Gastrocnemius medialis (tissue), 4 donors: ENCODE measurements at places on chromosomes 6 and 20. TPM values are rescaled to one million over a fixed set of nuclear protein-coding genes. Genes with fewer than 3 reads are reported as not detected.

OOEP gene
- not detected for total RNA-seq

- no peaks in the 10 kb centered on the region for H3K27me3 ChIP-seq
- H3K4me1 ChIP-seq: no peaks in the 10 kb centered on the region
- no peak for DNase-seq
- H3K27ac ChIP-seq: no peak overlapping the region
- no peak overlapping the region for H3K4me3 ChIP-seq
- no peaks in the 10 kb centered on the region for H3K36me3 ChIP-seq
Observed at GRCh38 chr6:11163932-11164331, 52.4 kb upstream of the ERVFRD-1 start.

DNA sequence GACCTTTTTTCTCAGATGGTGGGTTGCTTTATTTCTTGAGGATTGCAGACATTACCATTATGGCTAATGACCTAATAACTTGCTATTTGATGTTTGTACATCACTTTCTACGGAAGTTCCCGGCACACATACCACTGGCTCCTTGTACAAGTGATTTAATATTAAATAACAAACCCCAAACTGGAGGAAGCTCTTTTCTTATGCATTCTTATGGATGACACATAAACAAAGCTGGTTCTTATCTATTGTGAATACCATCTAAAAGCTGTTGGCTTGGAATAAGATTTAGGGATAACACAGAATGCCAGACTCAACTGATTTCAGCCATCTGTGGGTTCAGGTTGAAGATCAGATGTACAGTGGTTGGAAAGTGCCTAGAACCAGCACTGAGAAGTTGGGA lies 272.6 kb downstream of the TSHZ2 start:
- H3K27me3 ChIP-seq: no peaks in the 10 kb centered on the region
- no peaks in the 10 kb centered on the region for H3K36me3 ChIP-seq
- H3K27ac ChIP-seq: no peak overlapping the region
- no peak overlapping the region for H3K4me3 ChIP-seq

ME1 gene
- 15.6 TPM for total RNA-seq

GRCh38 chr6:133683308-133683580 lies 205.7 kb upstream of the TCF21 start:
- H3K36me3 ChIP-seq: no peaks in the 10 kb centered on the region
- peaks cover 10% of the 10 kb centered on the region for H3K4me1 ChIP-seq
- H3K4me3 ChIP-seq: no peak overlapping the region
- H3K27me3 ChIP-seq: no peaks in the 10 kb centered on the region
- H3K27ac ChIP-seq: no peak overlapping the region

DNA sequence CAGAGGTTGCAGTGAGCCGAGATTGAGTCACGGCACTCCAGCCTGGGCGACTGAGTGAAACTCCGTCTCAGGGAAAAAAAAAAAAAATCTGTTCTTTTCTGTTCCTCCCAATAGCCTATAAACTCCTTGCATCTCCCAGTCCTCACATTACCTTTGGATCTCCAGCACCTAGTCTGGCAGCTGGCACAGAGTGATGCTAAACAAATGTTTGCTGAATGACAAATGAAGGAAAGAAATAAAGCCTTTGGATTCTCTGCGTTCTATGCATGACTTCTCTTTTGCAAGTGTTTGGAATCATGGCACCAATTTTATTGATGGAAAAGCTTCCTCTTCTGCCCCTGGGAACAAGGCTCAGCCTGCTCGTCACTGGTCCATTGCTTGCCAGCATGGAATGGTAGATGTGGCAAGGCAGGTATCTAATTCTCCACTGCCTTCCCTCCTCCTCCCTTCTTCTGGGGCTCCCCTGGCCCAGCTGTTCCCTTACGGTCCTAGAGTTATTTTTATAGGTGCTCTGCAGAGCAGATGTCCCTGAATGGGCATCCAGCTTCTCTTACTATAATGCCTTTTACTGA lies 53.6 kb upstream of the FYN start:
- no peaks in the 10 kb centered on the region for H3K4me1 ChIP-seq
- H3K27me3 ChIP-seq: no peaks in the 10 kb centered on the region
- H3K36me3 ChIP-seq: no peaks in the 10 kb centered on the region
- H3K27ac ChIP-seq: no peak overlapping the region
- DNase-seq: no peak
- no peak overlapping the region for H3K4me3 ChIP-seq

DNA sequence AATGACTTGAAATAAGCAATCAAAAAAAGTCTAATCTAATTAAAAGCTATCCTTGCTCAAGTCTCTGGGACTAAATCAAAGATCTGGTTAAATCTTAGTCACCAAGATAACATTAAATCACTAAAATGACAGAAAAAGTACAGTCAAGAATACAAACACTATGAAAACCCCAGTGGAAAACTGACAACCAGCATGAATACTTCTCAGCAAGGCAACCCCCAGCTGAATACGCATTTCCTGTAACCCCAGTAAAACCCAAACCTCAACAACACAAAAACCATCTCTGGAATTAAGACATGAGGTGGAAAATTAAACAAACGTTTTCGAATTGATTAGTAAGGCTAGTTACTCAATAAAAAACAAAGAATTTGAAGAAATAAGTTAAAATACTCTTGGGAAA lies 23.7 kb upstream of the ZC3H12D start:
- no peak for DNase-seq
- no peak overlapping the region for H3K4me3 ChIP-seq
- H3K27me3 ChIP-seq: no peaks in the 10 kb centered on the region

DNA sequence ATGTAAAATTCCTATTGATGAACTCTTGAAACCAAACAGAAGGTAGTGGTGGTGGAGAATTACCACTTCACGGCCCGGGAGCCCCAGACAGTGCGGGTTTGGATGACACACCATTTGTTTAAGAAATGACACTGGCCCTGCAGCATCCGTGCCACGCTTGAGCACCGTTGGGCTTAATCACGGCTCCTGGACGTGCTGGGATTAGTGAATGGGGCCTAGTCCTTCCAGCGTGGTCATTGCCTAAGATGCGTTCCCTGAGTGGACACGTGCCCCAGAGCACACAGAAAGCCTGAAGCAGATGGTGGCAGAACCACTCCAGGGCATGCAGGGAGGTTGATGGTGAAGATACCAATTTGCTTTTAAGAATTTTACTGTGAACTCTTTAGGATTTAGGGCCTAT lies 14.5 kb downstream of the STX16 start:
- H3K27ac ChIP-seq: peak overlapping the region; percentile 48
- no peaks in the 10 kb centered on the region for H3K36me3 ChIP-seq
- H3K4me1 ChIP-seq: peaks cover 17% of the 10 kb centered on the region
- H3K27me3 ChIP-seq: no peaks in the 10 kb centered on the region

GRCh38 chr6:39344821-39345280 lies 22.3 kb upstream of the KCNK16 start:
- no peak overlapping the region for H3K27ac ChIP-seq
- H3K4me3 ChIP-seq: no peak overlapping the region
- H3K36me3 ChIP-seq: no peaks in the 10 kb centered on the region
- no peaks in the 10 kb centered on the region for H3K4me1 ChIP-seq

HLA-DQB2 gene
- 0.78 TPM for total RNA-seq

LTB gene
- total RNA-seq: not detected

DNA sequence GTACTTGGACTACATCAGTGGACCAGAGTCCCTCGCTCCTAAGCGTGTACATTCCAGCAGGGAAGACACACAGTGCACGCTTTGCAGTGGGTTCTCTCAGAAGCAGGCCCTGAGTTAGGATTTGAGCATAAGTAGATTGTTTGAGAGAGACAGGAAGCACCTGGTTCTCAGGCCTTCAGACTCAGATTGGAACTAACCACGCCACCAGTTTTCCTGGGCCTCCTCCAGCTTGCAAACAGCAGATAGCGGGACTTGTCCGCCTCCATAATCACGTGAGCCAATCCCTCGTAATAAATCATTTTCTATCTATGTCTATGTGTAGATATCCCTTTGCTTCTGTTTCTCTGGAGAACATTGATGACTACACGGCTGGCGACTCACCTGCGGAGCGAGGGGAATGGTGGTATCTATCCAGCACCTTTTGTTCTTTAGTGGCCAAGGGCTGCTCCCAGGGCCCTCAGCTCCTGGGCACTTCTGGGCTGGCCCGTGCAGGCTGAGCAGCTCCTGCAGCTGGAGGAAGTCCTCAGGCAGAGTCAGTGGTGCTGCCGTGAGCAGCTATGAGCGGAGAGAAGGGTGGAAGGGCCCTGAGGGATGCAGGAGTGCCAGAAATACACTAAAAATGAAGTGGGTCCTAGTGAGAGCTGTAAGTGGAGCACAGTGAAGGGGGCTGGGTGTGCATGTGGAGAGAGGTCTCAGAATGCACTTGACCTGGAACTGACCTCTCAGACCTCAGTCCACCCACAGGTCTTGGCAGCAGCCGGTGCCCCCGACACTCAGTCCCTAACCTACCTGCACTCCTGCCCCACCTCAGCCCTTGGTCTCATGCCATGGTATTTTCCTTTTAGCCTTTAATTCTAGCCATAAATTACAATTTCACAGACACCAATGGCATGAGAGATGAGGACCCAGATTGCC lies 76.9 kb downstream of the STK35 start:
- no peaks in the 10 kb centered on the region for H3K36me3 ChIP-seq
- H3K4me1 ChIP-seq: no peaks in the 10 kb centered on the region
- no peak for DNase-seq
- no peak overlapping the region for H3K27ac ChIP-seq

DNA sequence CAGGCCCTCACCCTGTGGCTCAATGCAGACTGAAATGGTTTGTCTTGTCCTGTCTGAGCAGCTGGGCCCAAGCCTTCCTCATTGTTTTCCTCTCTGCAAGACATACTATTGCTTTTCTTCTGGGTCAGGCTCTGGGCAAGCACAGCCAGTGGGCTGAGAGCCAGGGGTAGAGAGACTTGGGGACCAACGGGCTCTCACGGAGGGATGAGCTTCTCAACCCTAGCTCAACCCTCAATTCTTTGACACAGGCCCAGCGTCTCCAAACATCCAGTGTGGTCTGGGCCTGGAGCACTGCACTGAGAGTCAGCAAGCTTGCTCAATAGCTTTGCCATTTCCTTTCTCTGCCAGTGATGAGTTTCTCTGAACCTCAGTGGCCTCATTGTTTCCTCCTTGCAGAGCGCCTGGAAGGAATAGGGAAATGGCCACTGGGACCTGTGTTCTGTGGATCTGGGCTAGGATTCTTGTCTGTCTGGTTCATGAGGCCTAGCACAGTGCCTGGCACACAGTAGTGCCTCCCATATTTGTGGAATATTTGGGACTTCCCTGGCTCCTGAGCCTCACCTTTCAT lies 9.3 kb downstream of the ANGPT4 start:
- H3K4me3 ChIP-seq: no peak overlapping the region
- H3K4me1 ChIP-seq: no peaks in the 10 kb centered on the region
- H3K27ac ChIP-seq: no peak overlapping the region

GRCh38 chr20:46543959-46544358 lies 6.5 kb downstream of the OCSTAMP start:
- no peaks in the 10 kb centered on the region for H3K4me1 ChIP-seq
- H3K27me3 ChIP-seq: no peaks in the 10 kb centered on the region
- no peak overlapping the region for H3K27ac ChIP-seq
- no peaks in the 10 kb centered on the region for H3K36me3 ChIP-seq
- no peak for DNase-seq

RIMS1 gene
- 1.4 TPM for total RNA-seq

DNA sequence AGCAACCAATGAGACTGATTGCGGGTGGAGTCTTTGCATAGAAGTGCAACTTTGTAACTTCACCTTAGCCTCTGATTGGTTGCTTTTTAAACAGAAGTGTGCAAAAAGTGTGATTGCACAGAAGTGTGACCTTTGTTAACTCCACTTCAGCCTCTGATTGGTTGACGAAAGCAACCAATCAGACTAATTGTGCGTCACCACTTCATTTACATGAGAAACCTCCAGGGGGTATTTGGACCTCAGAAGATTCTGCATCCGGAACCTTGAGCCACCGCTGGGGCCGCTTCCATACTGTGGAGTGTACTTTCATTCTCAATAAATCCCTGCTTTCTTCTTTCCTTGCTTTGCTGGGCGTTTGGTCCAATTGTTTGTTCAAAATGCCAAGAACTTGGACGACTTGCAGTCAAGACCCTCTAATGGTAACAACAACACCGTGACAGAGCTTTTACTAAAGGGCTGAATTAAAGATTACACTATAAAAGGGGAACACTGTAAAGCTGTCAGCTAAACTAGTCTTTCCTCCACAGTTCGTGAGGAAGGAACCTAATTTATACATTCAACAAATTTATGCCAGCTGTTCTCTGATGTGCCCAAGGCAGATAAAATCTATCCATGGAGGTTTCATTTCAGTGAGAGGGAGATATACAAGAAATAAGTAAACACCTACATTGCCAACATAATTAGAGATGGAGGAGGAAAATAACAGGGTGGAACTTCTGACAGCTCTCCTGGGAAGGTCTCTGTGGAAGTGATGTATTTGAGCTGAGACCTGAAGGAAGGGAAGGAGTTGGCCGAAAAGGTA lies 1.4 kb upstream of the HECA start:
- H3K27me3 ChIP-seq: no peaks in the 10 kb centered on the region
- H3K4me1 ChIP-seq: peaks cover 22% of the 10 kb centered on the region
- H3K27ac ChIP-seq: peak overlapping the region; percentile 93
- H3K4me3 ChIP-seq: peak overlapping the region; percentile 24

DNA sequence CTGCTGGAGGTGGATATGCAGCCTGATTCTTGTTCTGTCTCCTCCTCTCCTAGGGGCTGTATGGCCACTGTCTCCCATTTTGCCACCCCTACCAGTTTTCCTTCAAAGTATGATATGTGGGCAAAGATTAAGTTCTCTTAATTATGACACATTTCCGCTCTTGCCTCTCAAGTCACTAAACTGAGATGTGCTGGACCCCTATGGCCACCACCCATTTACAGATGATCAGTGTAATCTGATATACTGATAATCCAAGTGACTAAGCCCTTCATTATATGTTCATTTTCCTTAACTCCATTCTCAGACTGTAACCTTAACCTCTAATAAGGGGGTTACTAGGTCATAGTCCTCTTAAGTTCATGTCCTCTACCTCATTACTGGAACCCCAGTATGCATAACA lies 711 bp upstream of the C20orf141 start:
- no peaks in the 10 kb centered on the region for H3K36me3 ChIP-seq
- peaks cover under 1% of the 10 kb centered on the region for H3K27me3 ChIP-seq
- no peaks in the 10 kb centered on the region for H3K4me1 ChIP-seq
- no peak for DNase-seq

HNF4A gene
- 0.51 TPM for total RNA-seq

- H3K36me3 ChIP-seq: no peaks in the 10 kb centered on the region
- no peak overlapping the region for H3K27ac ChIP-seq
- no peak overlapping the region for H3K4me3 ChIP-seq
- no peaks in the 10 kb centered on the region for H3K27me3 ChIP-seq
Observed at GRCh38 chr20:52365688-52366087, 174.1 kb upstream of the ZFP64 start.

DNA sequence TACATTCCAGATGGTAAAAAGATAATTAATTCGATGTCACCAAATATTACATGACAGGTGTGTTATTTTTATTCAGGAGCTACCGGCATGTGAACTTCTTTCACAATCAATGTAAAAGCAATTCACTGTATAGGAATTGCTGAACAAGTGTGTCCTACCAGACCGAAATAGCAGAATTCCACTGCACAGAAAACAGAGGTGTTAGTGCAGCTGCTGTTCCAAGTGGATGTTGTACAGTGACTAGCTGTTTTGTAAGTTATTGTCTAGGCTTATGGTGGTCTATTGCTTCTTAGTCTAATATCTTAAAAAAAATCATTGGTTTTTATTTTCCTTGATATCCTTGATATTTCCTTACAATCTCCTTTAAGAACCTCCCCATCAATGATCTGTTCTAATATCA lies 107.4 kb downstream of the COL19A1 start:
- H3K4me1 ChIP-seq: no peaks in the 10 kb centered on the region
- DNase-seq: no peak
- no peak overlapping the region for H3K27ac ChIP-seq
- no peaks in the 10 kb centered on the region for H3K27me3 ChIP-seq
- H3K4me3 ChIP-seq: no peak overlapping the region
